RPMI8226 (cell line): ENCODE measurements at places on chromosomes 4 and X.
A peak's percentile ranks its signal among the peaks of the same experiment; 100 is the strongest.

GRCh38 chrX:119756926-119757635 is 1.3 kb upstream of the SOWAHD start:
- DNase-seq = no peak

GRCh38 chr4:147139455-147140198 is 194.0 kb upstream of the TTC29 start:
- DNase-seq = no peak

DNA sequence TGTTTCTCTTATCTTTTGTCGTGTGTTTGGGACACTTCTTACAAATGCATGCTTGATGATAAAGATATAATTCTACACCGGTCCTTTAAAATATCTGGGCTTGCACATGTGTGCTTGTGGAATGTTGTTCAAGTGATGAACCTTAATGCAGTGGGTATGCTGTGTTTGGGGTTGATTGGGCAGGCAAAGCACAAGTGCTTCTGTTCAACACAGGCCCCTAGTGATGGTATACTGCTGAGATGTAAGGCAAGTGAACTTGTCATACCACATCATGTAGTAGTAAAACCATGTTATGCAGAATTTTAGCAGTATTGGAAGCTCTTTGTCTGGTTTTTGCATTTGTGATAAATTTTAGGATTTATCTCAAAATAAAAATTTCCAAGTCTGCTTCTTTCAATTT is 23.9 kb downstream of the TBC1D19 start:
- no peak for DNase-seq

DNA sequence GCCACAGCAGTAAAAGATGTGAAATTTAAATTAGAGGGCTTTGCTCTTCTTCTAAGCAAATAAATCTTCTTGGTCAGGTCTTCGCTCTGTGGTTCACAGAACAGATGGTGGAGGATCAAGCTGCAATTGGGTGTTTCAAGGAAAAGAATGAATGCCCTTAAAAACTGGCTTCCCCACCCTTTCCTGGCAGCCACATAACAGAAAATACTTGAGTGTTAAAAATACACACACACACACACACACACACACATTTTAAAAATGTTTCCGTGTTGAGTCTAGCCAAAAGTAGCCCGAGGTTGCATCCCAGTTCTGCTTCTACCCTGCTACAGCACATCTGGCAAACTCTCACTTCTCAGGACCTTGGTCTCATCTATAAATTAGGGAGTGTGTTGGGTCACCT is 56.7 kb upstream of the FGFBP2 start:
- no peak for DNase-seq

- DNase-seq = no peak
Measured at GRCh38 chr4:34732176-34732950, 1512.0 kb downstream of the ARAP2 start.

- peak; percentile 80 for DNase-seq
Measured at GRCh38 chrX:80807992-80808735, 1.5 kb downstream of the BRWD3 start.

DNA sequence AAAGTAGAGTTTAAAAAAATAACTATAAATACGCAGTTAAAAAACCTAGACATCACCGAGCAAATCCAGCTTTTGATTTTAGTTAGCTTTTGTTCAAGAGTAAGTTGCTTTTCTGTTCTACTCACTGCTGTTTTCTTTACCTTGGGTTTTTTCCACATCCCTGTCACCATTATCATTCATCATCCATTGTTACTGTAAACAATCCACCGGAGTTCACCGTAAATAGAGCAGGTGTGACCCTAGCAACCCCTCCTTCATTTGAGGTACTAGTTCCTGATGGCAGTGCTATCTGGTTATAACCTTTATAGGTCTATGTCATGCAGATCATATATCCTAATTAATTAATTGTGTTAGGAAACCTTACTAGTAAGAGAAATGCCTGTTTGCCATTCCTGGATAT is 43.0 kb upstream of the TEX13D start:
- DNase-seq = no peak

DNA sequence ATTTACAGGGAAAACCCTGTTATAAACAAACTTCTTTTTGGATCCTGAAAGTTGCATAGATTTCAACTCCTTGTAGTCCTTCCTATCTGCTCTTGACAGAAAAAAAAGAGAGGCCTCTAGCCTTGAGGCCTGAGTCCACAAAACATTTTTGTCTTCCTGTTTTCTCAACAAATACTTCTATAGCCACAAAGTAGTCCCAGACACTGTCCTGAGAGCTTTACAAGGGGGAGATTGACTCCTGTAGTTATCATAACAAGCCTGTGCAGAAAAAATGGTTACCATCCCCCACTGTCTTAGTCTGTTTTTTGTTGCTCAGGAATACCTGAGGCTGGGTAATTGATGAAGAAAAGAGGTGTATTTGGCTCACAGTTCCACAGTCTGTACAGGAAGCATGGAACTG is 35.2 kb downstream of the PCDH7 start:
- no peak for DNase-seq

DNA sequence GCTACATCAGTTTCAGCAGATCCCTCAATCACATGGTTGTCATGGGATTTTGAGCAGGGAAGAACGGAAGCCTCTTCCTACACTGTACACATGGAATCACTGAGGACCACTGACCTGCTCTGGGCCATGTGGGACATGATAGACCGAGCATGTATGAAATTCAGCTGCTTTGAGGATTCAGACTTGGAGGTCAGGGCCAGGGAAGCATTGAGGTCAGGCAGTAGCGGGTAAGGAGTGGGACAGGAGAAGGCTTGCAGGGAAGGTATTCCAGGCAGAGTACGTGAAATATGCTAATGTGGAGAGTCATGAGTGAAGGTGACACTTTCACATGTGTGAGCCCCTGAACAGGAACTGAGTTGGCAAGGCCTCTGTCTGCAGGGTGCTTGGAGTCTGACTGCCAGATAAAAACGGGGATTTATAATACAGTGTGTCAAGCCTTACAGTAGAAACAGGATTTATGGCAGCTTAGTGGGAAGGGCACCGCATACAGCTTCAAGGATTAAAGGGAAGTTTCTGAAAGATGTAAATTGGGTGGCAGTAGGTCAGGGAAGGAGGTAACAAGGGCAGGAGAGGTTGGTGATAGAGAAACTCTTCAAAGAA is 111.7 kb downstream of the STK32B start:
- DNase-seq = no peak

GRCh38 chrX:78650906-78651437 is 8.2 kb downstream of the RTL3 start:
- DNase-seq = no peak

- DNase-seq = no peak
Measured at GRCh38 chr4:70637239-70637913, 8.8 kb downstream of the ENAM start.

- DNase-seq = no peak
Measured at GRCh38 chr4:52869656-52870055, 7.5 kb downstream of the RASL11B start.

DNA sequence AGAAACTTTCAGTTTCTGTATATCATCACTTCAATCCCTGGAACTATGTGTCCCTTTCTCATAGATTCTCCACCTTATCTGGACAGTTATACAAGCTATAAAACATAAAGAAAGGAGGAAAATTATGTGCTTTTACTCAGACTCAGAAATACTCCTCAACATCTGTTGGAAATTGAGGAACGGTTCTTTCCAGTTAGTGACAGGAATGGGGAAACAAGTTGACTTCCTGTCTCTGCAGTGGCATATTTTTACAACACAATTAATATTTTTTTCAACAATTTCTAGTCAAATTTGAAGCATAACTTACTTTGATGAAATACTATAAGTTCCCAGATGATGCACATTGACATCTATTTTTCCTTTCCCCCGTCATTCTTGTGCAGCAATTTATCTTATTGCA is 27.9 kb downstream of the ABHD18 start:
- DNase-seq = no peak

GRCh38 chr4:53365121-53365485 is 758 bp downstream of the SCFD2 start:
- peak; percentile 54 for DNase-seq

- no peak for DNase-seq
Measured at GRCh38 chr4:56768763-56769162, 52.7 kb downstream of the SPINK2 start.

DNA sequence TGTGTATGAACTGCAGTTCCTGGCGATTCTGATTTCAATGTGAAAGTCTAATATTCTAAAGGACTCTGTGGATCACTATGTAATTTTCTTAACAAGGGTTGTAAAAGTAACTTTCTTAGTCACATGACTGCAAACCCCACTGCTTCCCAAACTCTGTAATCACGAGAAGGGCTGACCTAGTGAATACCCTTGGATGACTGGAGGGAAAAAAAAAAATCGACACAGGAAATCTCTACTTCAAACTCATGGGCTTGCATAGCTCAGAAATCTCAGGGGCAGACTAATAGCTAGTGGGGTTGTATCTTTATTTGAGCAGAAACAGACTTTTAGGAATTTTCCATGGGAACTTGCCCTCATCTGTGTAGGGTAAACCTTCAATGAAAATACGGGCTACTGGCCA is 4.8 kb upstream of the MXRA5 start:
- no peak for DNase-seq

DNA sequence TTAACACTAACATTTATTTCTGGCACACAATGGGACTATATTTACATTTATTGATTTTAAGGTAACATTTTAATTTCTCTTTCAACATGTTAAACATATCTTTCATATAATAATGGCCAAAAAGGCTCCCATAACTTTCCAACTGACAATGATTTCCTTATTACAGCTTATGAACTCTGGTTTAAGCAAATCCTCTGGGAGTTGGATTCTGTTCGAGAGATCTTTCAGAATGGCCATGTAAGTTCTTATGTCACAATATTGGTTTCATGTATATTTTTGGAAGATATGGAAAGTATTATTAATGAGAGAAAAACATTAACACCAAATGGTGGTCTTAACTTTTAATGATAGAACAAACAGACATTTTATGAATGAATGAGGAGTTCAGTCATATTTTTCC is 4.1 kb downstream of the TDO2 start:
- DNase-seq = no peak

DNA sequence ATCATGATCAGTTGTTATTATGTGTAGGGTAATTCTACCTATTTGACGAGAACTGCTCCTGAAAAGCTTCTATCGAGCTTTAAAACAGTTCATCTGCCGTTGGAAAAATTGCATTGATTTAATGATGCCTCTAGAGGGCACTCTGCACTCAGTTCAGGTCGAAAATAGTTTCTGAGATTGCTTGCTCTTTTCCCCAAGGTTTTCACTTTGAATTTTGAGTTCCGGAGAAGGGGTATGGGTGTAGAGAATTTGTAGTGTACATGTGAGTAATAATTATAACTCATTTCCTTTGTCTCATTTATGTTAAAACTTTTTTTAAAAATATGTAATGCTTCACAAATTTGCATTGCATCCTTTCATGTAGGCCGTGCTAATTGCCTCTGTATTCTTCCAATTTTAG is 28.4 kb upstream of the TNIP3 start:
- peak; percentile 12 for DNase-seq

- no peak for DNase-seq
Measured at GRCh38 chr4:150986085-150986484, 29.0 kb downstream of the LRBA start.

GRCh38 chr4:124177647-124178425 is 534.7 kb downstream of the ANKRD50 start:
- no peak for DNase-seq

DNA sequence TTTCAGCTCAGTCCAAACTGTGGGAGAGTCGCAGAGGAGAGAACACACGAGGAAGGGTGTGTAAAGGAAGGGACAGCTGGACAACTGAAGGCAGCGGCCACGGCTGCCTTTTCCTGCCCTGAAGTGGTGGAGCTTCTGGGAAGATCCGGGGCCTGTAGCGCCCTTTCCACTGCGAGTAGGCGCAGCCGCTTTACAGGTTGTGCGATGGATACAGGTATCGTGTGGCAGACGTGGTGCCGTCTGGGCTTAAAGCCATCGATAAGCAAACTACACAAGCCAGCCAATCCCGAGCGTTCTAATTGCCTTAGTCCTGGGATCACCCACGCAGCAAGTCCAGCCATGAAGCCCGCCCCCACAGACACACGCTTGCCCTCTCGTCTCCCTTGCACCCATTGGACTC is 15.4 kb downstream of the NKX6-1 start:
- no peak for DNase-seq

- DNase-seq = peak; percentile 18
Measured at GRCh38 chrX:150405576-150405975, 42.5 kb downstream of the MAMLD1 start.

GRCh38 chr4:5664778-5665177 is 43.6 kb downstream of the EVC2 start:
- DNase-seq = no peak

GRCh38 chr4:74166818-74167217 is 8.9 kb downstream of the MTHFD2L start:
- DNase-seq = no peak
